ENCODE measurements at places on chromosomes 12 and 14. TPM values are rescaled to one million over a fixed set of nuclear protein-coding genes. Genes with fewer than 3 reads are reported as not detected.

Gene TSPAN8
- total RNA-seq = not detected

Gene SLC10A1
- not detected for total RNA-seq

Gene P2RX7
- 1.6 TPM for total RNA-seq

Gene LIN7A
- 2.7 TPM for total RNA-seq

Gene C1S
- 172 TPM for total RNA-seq

Gene RIPK3
- 21.4 TPM for total RNA-seq

Gene DHRS2
- 0.19 TPM for total RNA-seq

Gene DACT1
- total RNA-seq = 3.1 TPM

Gene HOXC13
- not detected for total RNA-seq

Gene SLC5A8
- total RNA-seq = not detected

Gene PTCSC3
- total RNA-seq = not detected

Gene CMA1
- not detected for total RNA-seq

Gene GCH1
- total RNA-seq = 14.4 TPM

Gene GPRC5D
- total RNA-seq = not detected

Gene CFAP54
- 0.57 TPM for total RNA-seq

DNA sequence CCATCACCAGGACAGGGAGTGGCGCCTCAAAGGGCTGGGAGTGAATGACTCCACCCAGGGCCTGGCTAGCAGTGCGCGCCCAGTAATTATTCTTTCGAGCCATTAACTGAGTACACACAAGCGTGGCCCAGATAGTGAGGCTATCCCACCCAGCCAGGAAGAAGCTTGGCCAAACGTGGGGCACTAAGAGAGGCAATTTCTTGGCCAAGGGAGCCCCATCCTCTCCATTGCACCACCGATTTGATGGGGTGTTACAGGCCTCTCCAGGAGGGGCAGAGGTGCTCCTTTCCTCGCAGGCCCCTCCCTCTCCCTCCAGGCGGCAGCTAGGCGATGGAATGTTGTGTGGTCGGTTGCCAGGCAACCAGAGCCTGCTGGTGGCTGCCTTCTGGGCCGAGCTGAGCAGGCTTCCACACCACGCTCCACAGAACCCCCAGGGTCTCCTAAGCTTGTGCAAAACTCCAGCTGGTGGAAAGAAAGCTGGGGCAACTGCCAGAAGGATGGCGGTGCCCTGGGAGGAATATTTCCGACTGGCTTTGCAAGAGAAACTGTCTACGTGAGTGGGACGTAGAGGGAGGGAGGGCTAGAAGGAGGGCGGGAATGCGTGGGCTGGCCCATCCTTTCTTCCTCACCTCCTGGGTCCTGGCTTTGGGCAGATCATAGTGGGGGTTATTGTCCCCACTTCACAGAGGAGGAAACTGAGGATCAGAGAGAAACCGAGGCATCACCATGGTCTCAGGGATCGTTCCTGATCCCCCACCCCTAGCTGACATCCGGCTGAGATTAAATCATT lies at the start of gene CFAP73:
CFAP73 (plus strand) TSS at position 364 of the 790 bp plus-strand sequence; CDS start at position 498, 134 bp downstream.
- no peak within 1 kb of the TSS for H3K27ac ChIP-seq
- no peak for DNase-seq
- H3K27me3 ChIP-seq = no peaks in the 10 kb centered on the region
- H3K4me3 ChIP-seq = no peak within 1 kb of the TSS
- no peaks in the 10 kb centered on the region for H3K36me3 ChIP-seq
- peaks cover 39% of the 10 kb centered on the region for H3K4me1 ChIP-seq

- no peak overlapping the region for H3K4me3 ChIP-seq
- no peaks in the 10 kb centered on the region for H3K4me1 ChIP-seq
Measured at GRCh38 chr12:119393677-119394076, 59.1 kb downstream of the CCDC60 start.

DNA sequence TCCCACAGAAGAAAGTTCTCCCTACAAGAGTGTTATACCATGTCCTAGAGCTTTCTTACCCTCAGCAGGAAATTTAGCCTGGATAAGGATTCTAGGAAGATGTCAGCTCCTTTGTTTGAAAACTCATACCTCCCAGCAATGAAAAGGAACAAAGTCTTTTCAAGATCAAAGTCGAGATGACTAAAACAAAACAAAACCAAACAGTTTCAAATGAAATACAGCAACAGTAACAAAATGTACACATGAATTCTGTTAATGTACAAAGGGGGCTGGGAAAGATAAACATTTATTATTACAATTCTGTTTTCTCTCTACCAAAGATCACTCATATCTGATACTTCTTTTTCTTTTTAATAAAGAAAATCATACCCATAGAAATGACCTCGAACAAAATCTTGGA lies 36.8 kb downstream of the SPX start:
- DNase-seq = no peak
- H3K4me1 ChIP-seq = no peaks in the 10 kb centered on the region
- H3K4me3 ChIP-seq = no peak overlapping the region
- H3K27me3 ChIP-seq = no peaks in the 10 kb centered on the region

GRCh38 chr12:65086236-65086635 lies 34.9 kb downstream of the WIF1 start:
- no peaks in the 10 kb centered on the region for H3K36me3 ChIP-seq
- H3K27me3 ChIP-seq = no peaks in the 10 kb centered on the region
- no peak for DNase-seq
- H3K27ac ChIP-seq = no peak overlapping the region
- no peaks in the 10 kb centered on the region for H3K4me1 ChIP-seq
- no peak overlapping the region for H3K4me3 ChIP-seq

GRCh38 chr12:127785540-127785939 lies 481.4 kb upstream of the TMEM132C start:
- H3K27me3 ChIP-seq = no peaks in the 10 kb centered on the region
- H3K27ac ChIP-seq = no peak overlapping the region
- H3K4me3 ChIP-seq = no peak overlapping the region
- no peaks in the 10 kb centered on the region for H3K36me3 ChIP-seq
- H3K4me1 ChIP-seq = no peaks in the 10 kb centered on the region

DNA sequence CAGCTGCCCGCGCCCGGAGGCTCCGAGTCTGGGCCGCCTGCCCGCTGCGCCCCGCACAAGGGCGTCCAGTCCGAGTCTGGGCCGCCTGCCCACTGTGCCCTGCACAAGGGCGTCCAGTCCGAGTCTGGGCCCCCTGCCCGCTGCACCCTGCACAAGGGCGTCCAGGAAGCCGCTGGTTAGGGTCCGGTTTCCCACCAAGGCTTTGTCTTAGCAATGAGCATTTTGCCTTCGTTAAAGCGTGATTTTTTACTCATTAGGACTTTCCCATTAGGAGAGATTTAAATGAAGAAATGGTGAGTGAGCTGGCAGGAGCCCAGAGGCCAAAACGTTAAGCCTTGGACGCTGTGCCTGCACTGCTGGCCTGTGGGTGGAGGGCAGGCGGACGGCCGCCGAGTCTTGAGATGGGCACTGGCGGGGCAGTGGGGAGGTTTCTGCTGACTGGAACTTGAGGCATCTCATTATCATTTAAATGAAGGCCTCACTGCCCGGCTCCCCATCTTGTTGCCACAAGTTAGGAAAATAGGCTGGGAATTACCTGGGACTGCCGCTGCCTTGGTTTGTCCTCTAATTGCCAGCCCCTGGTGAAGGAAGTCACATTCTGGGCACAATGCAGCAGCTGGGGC lies 36.0 kb downstream of the FBRSL1 start:
- peaks cover 36% of the 10 kb centered on the region for H3K36me3 ChIP-seq
- peaks cover 21% of the 10 kb centered on the region for H3K4me1 ChIP-seq
- no peak overlapping the region for H3K27ac ChIP-seq

GRCh38 chr14:50018201-50018932 lies 98.0 kb downstream of the VCPKMT start:
- no peaks in the 10 kb centered on the region for H3K27me3 ChIP-seq
- peaks cover 23% of the 10 kb centered on the region for H3K4me1 ChIP-seq
- H3K4me3 ChIP-seq = no peak overlapping the region

DNA sequence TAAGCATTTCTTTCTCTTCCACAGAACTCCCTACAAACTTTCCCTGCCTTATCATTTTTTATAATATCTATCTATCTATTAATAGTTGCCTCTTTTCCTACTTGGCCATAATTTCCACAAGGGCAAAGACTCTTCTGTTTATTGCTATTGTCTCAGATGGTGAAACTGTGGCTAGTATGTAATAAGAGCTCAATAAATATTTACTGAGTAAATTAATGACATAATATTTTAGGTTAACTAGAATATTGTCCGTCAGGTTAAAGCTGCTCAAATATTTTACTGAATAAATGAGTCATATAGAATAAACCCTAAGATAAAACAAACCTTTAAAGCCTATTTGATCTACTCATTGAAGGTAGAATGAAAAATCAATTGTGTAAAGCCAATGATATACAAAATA lies 240.5 kb downstream of the PPFIA2 start:
- H3K27ac ChIP-seq = no peak overlapping the region
- H3K4me1 ChIP-seq = no peaks in the 10 kb centered on the region
- no peak overlapping the region for H3K4me3 ChIP-seq
- no peaks in the 10 kb centered on the region for H3K36me3 ChIP-seq
- no peaks in the 10 kb centered on the region for H3K27me3 ChIP-seq

GRCh38 chr12:100823963-100824362 lies 29.4 kb downstream of the ANO4 start:
- H3K4me3 ChIP-seq = no peak overlapping the region
- H3K4me1 ChIP-seq = no peaks in the 10 kb centered on the region

DNA sequence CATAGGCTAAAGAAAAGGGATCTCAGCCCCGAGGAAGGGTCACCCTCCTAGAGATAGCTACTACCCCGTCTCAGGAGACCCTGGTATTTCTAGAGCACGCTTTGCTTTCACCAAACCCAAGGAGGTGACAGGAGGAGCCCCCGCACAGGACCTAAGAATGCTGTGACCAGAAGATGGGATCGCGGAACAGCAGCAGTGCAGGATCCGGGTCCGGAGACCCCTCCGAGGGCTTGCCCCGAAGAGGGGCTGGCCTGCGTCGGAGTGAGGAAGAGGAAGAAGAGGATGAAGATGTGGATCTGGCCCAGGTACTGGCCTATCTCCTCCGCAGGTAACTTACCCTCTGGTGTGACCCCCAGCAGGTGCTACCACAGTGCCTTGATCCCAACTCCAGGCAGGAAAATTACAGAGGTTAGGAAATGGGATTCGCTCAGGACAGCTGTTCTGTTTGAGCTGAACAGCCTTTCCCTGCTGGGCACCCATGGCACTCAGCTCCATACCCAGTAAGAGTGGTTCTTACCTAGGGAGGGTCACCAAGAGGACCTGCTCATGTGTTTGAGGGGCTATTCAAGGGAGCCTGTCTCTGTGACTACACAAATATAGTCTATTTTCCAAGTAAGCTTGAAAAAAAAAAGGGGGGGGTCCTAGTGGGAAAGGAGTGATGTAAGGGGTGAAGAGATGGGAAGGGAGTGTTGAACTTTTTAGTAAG lies 826 bp upstream of the NRL start:
- peak overlapping the region; percentile 99 for H3K27ac ChIP-seq
- peak overlapping the region; percentile 66 for H3K4me3 ChIP-seq
- no peaks in the 10 kb centered on the region for H3K27me3 ChIP-seq
- no peak for DNase-seq
- H3K4me1 ChIP-seq = peaks cover 28% of the 10 kb centered on the region

DNA sequence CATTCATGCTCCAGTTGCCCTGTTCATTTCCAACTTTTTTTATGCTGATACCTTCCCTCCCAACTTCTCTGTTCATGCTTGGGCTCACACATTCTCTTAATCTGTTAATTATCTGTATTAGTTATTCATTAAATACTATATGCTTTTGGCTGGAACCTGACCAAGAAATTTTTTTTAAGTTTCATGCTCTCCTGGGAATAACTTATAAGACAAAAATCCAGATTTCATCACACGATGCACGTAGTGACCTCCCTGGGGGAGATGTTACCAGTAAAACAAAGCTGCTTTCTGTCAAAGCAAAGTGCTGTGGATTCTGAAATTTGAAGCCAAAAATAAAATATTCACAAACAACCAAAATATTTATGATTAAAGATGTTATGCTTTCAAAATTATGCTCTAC lies 215.0 kb upstream of the USP15 start:
- H3K36me3 ChIP-seq = no peaks in the 10 kb centered on the region
- no peak overlapping the region for H3K4me3 ChIP-seq
- no peak for DNase-seq
- no peak overlapping the region for H3K27ac ChIP-seq
- no peaks in the 10 kb centered on the region for H3K27me3 ChIP-seq

DNA sequence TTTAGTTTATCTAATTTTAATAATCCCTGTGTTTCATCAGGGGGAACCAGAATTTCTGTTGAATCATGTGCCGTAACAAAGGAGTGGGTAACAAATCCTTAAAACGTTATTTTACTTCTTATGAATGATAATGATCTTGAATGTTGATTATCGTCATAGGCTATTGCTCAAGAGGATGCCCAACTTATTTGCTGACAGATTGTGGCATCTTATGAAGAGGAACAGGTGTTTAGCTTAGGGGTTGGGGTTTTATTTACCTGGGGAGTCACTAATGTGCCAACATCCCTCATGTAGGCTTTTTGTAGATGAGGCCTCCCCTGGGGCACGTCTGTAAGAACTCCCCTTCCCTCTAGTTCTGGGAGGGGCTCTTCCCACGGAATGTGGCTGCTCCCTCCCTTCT lies 32.4 kb upstream of the TMX1 start:
- no peaks in the 10 kb centered on the region for H3K36me3 ChIP-seq
- no peak overlapping the region for H3K27ac ChIP-seq
- no peaks in the 10 kb centered on the region for H3K27me3 ChIP-seq
- H3K4me1 ChIP-seq = no peaks in the 10 kb centered on the region
- no peak overlapping the region for H3K4me3 ChIP-seq
- no peak for DNase-seq

DNA sequence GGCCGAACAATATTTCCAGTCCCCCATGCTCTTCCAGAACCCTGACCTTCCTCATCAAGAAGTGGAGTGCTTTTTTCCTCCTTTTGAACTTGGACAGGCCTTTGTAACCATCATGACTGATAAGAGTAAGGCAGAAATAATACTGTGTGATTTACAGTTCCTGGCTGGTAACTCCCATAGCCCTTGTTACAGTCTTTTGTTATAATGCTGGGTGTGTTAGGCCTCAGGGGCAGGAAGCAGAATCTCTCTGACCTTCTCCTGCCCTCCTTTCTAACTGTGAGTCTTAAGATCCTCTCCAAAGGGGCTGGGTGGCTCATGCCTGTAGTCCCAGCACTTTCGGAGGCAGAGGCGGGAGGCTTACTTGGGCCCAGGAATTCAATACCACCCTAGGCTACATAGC lies 59.5 kb downstream of the BCAT1 start:
- H3K27ac ChIP-seq = peak overlapping the region; percentile 28
- H3K4me1 ChIP-seq = no peaks in the 10 kb centered on the region
- no peaks in the 10 kb centered on the region for H3K36me3 ChIP-seq
- DNase-seq = no peak
- H3K4me3 ChIP-seq = no peak overlapping the region

GRCh38 chr12:57489157-57489641 lies 1.3 kb downstream of the MARS1 start:
- H3K27me3 ChIP-seq = no peaks in the 10 kb centered on the region
- no peak for DNase-seq
- peaks cover 22% of the 10 kb centered on the region for H3K4me1 ChIP-seq
- no peak overlapping the region for H3K27ac ChIP-seq
- peaks cover 6% of the 10 kb centered on the region for H3K36me3 ChIP-seq
- H3K4me3 ChIP-seq = peak overlapping the region; percentile 99

Measured in esophagus squamous epithelium (tissue), 5 donors.